ENCODE measurements at places on chromosomes 4 and X.

GRCh38 chr4:56255820-56256219 lies 131.5 kb downstream of the AASDH start:
- no peak for DNase-seq

GRCh38 chr4:101527188-101527587 lies 179.9 kb upstream of the PPP3CA start:
- DNase-seq = no peak

DNA sequence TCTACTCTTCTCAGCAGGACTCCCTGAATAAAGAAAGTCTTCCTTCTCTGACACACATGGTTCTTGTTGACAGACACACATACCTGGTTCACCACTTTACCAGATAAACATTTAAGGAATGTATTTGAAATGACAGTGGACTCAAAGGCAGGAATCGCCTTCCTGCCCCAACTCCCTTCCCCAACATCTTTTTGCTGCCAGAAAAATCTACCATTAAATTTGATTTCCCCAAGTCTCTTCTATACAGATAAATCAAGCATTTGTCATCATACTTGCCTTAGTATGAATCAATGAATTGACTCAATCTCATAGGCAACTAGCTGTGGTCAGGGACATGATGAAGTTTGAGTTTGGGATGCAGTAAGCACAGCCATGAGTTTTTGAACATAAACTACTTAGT lies 23.3 kb upstream of the ANXA5 start:
- no peak for DNase-seq

DNA sequence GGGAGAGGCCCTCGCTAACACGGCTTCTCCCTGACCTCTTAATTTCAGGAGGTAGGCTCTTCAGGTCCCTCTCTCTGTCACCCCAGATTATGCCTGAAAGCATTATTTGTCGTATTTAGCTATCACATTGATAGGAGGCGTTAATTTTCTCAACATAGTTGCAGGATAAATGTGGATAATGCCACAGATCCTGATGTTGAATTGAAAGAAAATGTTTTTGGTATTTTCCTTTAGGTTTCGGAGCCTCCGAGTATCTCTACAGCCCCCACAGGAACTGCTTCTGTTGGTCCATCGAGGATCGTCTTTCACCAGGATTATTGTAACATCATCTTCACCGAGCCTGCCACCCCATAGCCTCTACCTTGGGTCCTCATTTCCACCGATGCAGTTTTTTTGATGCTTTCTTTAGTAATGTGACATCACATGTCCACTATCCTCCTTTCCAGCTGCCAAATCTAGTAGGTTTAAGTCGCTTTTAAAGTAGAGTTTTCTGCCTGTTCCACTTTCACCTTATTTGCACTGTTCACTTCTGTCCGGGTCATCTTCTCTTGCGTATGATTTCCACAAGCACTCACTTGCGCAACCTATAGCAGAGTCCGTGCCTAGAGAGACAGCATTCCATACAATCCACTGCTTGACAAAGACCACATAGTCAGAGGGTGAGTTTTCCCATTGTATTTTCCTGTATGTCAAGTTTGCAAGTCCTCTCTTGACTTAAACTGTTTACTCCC lies 665 bp downstream of the TIGD2 start:
- no peak for DNase-seq

- DNase-seq = no peak
Observed at GRCh38 chr4:1928356-1929239, 57.4 kb downstream of the NSD2 start.

DNA sequence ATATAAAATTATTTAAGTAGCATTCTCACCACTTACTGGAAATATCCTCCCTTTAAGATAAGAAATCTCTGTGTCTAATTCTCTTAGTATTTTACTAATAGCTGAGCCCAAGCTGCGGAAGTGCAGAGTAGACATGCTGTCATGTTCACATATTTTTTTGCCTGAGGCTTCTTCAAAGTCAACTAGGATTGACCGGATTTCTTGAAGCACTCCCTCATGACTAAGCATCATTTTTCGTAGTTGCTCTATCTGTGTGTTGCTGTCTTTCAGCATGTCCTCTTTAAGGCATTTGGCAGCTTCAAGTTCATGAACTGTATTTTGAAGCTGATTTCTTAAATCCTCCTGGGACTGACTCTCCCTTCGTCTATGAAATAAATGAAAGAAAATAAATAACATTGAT lies 36.9 kb downstream of the CCDC158 start:
- DNase-seq = no peak

- DNase-seq = no peak
Observed at GRCh38 chrX:72340041-72340440, 34.3 kb upstream of the CITED1 start.

GRCh38 chr4:38688676-38689355 lies 24.8 kb downstream of the KLF3 start:
- DNase-seq = no peak

- DNase-seq = no peak
Observed at GRCh38 chr4:140764785-140765392, 8.7 kb upstream of the TBC1D9 start.

GRCh38 chr4:97396097-97396496 lies 747.2 kb downstream of the STPG2 start:
- no peak for DNase-seq

DNA sequence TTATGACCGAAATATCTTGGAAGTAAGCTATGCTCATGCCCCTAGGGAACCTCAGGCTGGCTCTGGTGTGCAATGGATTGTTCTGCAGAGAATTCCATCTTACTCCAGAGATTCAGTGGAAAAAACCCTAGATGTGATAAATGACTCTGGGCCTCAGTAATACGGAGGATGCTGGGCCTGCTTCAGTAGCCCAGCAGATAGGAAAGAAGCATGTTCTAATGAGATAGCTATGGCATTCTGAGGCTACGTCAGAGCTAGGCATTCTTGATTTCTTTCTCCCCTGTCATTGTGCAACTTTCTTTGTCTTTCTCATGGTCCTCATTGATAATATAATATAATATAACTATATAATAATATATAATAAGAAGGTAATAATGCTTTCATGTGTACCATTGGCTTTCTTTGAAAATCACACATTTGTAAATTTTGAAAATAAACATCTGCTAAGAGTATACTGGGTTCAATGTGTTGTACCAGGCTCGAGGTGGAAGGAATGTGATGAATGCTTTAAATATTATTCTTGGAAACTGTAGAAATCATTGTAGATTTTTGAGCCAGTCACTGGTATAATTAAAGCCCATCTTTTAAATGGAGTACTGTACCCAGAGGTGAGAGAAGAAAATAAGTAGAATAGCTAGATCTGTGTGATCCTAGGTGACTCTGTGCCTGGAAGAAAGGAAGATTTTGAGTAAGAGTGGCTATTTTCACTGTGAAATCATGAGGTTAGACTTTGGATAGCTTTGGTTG lies 152.0 kb downstream of the IL15 start:
- DNase-seq = no peak

DNA sequence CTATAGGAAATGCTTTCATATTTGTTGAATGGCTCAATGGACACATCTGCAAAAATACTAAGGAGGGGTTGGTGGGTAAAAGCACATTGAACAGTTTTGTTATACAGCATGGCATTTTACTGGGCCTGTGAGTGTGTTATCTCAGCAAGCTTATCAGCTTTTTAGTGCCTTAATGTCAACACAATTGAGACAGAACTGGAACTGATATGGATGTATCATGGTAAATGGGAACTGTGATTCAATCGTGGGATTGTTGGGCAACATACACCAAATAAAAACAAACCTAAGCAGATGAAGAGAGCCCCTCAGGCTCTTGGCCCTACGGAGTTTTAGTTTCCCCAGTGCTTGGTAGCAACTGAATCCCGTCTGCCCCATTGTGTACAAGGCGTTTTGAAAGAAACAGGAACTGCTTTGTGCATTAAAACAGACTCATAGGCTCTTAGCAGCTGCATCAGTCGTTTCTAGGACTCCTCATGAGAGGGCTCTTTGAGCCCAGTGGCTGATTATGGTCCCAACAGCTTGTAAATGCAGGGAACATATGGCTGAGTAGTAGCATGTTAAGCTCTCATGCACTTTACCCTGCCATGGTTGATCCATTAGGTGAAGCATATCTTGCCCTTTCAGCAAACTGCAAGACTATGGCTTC lies 7.3 kb downstream of the GPR119 start:
- no peak for DNase-seq

- DNase-seq = no peak
Observed at GRCh38 chr4:138405466-138405891, 163.3 kb upstream of the SLC7A11 start.

DNA sequence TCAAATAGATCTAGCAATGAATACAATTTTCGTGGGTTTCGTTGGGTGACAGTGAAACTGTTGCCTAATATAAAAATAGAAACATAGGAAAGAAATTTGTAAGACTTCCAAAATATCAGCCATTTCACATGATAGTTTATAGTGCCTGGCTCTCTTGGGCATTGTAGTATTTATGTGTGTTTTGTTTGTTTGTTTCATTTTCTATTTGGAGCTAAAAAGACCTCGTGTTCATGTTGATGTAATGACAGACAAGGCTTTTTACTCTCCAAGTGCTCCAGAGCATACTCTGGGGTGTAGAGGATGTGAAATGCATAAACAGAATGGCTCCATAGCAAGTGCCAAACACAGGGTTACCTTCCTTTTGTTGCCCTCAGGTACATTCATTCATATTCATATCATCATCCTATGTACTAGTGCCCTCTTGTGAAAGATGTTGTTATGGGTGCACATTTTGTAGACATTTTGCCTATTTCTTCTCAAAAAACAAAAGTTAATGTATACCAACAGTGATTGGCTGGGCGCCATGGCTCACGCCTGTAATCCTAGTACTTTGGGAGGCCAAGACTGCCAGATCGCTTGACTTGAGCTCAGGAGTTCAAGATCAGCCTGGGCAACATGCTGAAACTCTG lies 100.7 kb upstream of the AMOT start:
- DNase-seq = no peak

- no peak for DNase-seq
Observed at GRCh38 chr4:176259330-176260090, 9.5 kb downstream of the ASB5 start.

DNA sequence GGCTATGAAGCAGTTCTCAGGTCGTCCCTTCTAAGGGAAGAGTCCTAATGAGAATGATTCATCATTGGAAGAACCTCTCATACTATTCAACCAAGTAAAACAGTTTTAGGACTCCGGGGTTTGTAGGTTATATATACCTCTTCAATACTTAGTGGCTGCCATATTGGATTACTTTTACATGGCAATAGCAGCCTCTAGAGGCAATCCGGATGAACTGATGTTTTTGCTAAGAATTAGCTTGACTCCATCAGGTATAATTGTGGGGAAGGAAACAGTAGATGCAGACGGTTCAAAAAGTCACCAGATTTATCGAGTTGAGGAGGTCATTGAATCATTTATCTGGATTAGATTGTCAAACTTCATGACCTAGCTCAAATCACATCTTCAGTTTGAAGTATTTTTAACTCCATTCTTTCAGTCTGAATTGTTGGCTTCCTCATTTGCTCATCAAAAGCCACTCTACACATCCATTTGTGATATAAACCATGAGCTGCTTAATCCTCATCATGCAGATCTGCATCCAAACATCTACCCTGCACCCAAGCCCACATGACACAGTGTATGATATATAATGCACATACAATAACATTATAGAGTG lies 28.4 kb downstream of the GUCY1B1 start:
- no peak for DNase-seq

- DNase-seq = no peak
Observed at GRCh38 chr4:182141061-182141460, 102.1 kb upstream of the TENM3 start.

Measured in activated T-helper 1 cell treated with anti-CD3 and anti-CD28 coated beads, Interleukin-2, amount 50 U/mL, for 16 hours (primary cell).